RKO (cell line): ENCODE measurements at places on chromosomes 2 and 18.
A peak's percentile ranks its signal among the peaks of the same experiment; 100 is the strongest.

- no peak for DNase-seq
These were observed 235.2 kb upstream of the PIK3C3 start for GRCh38 chr18:41719808-41720207.

GRCh38 chr18:58026395-58026794 is 17.6 kb upstream of the NEDD4L start:
- no peak for DNase-seq

- DNase-seq: no peak
These were observed 22.2 kb downstream of the TSN start for GRCh38 chr2:121777699-121778058.

GRCh38 chr2:188973641-188974040 is 532 bp upstream of the COL3A1 start:
- DNase-seq: no peak

DNA sequence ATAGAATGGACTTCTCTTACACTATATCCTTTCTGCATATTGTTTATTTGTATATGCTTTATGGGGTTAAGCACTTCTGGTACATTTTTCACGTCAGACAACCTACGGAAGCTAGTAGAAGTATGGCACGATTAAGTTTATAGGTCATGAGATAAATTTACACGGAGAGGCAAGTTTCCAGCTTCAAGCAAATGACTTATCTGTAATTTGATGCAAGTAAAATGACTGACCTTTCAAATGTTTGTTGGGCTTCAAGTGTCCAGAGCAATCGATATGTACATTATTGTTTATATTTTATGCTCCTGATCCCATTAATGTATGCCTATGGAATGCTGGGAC is 97.5 kb upstream of the EFEMP1 start:
- DNase-seq: no peak

- DNase-seq: peak; percentile 56
These were observed 12.5 kb downstream of the NPC1 start for GRCh38 chr18:23573626-23574431.

- no peak for DNase-seq
These were observed 220.2 kb upstream of the CCDC68 start for GRCh38 chr18:55179425-55179824.
